GM13976 (cell line): ENCODE measurements at places on chromosomes 13 and 19.

- DNase-seq: no peak
Measured at GRCh38 chr19:32347573-32347972, 2.2 kb downstream of the ZNF507 start.

DNA sequence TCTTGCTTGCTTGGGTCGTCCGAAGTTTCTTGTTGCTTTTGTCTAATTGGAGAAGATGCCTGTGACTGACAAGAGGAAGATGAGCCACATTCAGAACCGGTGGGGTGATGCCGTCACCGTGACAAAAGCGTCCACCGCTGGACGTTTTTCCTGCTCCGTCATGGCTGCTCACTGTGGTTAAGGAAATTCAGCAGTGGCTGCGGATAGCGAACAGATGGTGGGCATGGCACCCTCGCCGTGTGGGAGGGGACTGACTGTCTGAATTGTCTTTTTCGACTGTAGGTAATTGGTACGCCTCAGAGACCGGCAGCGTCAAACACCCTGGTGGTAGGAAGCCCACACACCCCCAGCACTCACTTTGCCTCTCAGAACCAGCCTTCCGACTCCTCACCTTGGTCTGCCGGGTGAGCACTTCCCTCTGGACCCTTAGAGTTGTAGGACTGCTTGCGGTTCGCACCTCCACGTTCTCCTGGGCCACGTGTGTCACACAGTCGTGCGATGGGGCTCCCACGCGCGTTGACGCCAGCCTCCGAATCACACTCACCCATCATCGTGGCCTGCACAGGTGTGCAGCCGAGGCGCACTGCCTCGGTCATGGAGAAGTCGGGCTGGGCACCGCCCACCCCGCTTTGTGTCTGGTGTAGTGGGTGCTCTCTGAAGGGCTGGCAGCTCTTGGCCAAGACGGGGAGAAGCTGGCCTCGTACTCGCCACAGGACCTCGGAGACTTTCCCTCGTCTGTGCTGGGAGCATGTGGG lies 26.5 kb downstream of the ATP4B start:
- DNase-seq: no peak

DNA sequence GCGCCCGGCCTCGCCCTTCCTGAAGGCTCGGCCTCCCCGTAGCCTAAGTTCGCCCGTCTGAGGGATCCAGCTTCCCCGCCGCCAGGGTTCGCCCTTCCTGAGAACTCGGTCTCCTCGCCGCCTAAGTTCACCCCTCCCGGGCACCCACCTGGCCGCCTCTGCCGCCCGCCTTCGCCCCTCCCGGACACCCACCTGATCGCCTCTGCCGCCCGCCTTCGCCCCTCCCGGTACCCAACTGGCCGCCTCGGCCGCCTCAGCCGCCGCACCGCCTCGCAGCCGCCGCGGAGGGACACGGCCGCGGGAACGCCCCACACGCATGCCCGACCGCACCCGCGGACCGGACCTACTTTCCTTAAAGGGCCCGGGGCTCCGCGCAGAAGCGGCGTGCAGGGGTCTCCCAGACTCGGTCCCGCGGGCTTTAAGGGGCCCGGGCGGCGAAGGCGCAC lies at the start of gene MOB3A:
Gene MOB3A, minus strand, starts transcription at position 293 of the 446 bp plus-strand sequence. CDS start 17,766 bp downstream, outside the sequence.
- no peak for DNase-seq

- peak; percentile 98 for DNase-seq
Measured at GRCh38 chr19:18279516-18280246, 1.7 kb downstream of the JUND start.

- no peak for DNase-seq
Measured at GRCh38 chr13:99051768-99052455, 74.0 kb upstream of the DOCK9 start.

DNA sequence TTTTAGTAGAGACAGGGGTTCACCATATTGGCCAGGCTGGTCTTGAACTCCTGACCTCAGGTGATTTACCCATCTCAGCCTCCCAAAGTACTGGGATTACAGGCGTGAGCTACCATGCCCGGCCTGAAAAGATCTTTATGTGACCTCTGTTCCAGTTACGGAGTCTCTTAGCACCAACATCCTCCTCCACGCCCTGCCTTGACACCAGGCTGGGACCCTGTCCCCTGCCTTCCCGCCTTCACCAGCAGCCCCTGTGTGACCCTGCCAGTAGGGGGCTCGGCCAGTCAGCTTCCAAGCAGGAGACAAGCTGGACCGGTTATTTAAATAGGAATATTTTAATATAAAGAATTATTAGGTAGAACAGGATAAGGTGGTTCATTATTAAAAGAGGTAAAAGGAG lies 54.2 kb downstream of the GPR12 start:
- no peak for DNase-seq

GRCh38 chr19:29530540-29531457 lies 5.0 kb downstream of the VSTM2B start:
- no peak for DNase-seq

- no peak for DNase-seq
Measured at GRCh38 chr19:29285187-29285687, 72.3 kb upstream of the UQCRFS1 start.

GRCh38 chr13:46405457-46405856 lies 18.4 kb upstream of the RUBCNL start:
- DNase-seq: no peak

DNA sequence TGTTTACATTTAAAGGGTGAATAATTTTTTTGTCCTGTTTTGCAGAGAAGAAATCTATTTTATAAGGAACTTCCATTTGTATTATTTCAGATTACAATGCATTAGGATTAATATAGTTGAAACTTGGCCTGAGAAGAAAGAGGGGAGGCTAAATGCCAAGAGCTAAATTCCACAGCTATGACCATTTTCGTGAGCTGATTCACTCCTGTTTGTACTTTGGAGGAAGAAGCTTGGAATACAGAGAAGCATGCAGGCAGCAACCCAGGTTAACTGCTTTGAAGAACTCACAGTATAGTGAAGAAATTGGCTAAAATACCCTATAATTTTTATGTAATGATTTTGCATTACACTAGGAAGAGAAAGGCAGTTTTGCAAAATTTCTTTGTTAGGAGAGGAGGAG lies 309.4 kb upstream of the KLF12 start:
- no peak for DNase-seq

- no peak for DNase-seq
Measured at GRCh38 chr13:36356058-36356457, 9.9 kb upstream of the SPART start.

GRCh38 chr13:24882665-24883064 lies 118.7 kb downstream of the RNF17 start:
- DNase-seq: no peak

- no peak for DNase-seq
Measured at GRCh38 chr13:50474088-50474662, 369.3 kb downstream of the DLEU7 start.

DNA sequence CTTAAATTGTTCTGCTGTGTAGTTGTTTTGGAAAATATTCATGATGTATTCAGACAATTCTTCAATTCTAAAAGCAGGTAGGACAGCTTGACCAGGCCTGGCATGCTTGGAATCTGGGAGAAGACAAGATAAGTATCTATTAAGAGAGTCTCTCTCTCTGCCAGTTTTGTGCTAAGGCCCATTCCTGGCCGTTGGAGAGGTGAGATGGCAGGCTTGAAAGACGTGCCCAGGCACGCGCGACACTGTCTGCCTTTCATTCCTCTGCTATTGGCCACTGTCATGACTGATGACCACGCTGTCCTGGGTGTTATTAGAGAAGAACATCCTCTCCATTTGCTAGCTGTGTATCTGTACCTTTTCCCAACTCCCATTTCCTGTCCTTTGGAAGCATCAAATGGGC lies 90.3 kb downstream of the LHFPL6 start:
- DNase-seq: no peak

DNA sequence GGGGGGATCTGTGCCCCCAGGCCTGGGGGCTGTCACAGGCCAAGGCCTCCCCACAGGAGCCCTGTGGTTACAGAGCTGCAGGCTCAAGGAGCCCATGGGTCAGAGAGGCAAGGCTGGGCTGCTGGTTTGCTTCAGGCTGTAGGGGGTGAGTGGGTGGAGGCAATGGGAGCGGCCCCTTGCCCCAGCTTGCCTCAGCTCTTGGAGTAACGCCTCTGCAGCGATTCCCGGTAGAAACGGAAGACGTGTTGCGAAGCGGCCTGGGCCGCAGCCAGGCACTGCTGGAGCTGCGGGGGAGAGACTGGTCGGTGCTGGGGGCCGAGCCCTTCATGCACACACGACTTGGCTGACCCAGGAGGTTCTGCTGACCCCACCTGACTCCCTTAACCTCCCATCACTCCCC lies 10.1 kb downstream of the TMEM91 start:
- no peak for DNase-seq

- no peak for DNase-seq
Measured at GRCh38 chr19:18770663-18771327, 20.3 kb downstream of the COMP start.

DNA sequence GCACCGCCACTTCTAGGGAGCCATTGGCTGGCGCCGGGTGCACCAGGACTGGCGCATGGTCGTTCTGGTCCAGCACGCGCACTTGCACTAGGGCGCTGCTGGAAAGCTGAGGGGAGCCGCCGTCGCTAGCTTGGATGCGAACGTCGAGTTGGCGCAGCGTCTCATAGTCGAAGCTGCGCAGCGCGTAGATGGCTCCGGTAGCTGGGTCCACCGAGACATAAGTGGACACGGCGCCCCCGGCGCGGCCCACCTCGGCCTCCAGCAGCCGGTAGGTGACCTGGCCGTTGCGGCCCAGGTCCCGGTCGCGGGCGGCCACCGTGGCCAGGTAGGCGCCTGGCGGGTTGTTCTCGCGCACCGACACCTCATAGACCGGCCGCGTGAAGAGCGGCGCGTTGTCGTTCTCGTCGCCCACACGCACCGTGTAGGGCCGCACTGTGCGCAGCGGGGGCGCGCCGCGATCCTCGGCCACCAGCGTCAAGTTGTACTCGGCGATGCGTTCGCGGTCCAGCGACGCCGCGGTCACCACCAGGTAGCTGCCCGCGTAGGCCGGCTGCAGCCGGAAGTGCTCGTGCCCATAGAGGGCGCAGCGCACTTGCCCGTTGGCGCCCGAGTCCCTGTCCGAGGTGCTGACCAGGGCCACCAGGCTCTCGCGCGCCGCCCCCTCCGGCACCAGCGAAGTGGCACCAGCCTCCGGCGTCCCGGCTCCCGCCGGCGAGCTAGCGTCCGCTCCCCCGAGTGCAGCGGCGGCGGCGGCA lies 1.7 kb downstream of the PCDH8 start:
- peak; percentile 44 for DNase-seq

- DNase-seq: peak; percentile 92
Measured at GRCh38 chr19:6459262-6460098, at the start of gene SLC25A23. SLC25A23 (minus strand) TSS chr19:6459792; CDS start chr19:6459628, 164 bp downstream.

GRCh38 chr19:11145536-11145924 lies 10.1 kb downstream of the SPC24 start:
- DNase-seq: no peak

DNA sequence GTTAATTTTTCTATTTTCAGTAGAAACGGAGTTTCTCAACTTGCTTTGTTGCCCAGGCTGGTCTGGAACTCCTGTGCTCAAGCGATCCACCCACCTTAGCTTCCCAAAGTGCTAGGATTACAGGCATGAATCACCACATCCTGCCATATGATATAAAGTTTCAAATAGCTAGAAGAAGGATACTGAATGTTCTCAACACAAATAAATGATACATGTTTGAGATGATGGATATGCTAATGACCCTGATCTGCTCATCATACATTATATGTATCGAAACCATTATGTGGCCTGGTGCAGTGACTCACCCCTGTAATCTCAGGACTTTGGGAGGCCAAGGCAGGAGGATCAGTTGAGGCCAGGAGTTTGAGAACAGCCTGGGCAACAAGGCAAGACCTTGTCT lies 11.5 kb downstream of the CIB3 start:
- no peak for DNase-seq

DNA sequence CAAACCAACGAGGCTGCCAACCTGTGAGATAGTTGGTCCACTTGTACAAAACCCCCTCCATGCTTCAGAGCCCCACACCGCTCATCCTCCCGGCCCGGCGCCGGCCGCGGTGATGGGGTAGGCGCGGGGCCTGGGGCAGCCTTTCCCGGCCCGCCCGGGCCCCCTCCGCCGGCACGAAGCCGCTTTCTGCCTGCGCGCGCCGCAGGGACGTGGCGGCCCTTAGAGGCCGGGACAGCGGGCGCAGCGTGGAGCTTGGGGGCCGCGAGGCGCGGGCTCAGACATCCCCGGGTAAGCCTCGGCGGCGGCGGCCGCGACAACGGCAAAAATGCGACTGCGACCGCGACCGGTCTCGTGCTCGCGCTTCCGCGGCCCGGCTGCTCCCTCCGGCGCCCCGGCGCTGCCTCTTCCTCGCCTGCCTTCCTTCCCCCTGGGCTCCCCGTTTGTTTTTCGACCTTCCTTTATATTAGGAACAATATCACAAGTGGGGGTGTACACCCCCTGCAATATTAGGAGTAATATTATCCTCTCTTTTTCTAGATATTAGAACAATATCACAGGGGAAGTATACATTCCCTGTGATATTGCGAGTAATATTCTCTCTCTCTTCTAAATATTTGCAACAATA lies 53.9 kb upstream of the CEACAM21 start:
- DNase-seq: peak; percentile 46

GRCh38 chr13:74883834-74884233 lies 598.1 kb downstream of the TBC1D4 start:
- no peak for DNase-seq

DNA sequence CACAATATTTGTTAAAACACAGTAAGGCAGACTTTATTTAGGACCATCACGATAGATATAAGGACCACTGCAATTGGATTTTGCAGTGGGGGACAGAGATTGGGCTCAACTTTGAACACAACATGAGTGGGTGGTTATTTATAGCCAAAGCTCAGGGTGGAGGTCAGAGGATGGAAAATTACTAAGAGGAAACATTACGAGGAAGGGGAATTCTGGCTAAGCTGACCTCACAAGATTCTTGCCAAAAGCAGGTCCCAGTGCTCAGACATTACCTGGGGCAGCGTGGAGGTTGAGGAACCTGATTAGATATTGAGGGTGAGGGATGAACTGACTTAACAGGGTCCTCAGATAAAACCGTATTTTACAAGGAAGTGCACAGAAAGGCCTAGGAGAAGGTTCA lies 88.9 kb upstream of the NBEA start:
- DNase-seq: no peak

DNA sequence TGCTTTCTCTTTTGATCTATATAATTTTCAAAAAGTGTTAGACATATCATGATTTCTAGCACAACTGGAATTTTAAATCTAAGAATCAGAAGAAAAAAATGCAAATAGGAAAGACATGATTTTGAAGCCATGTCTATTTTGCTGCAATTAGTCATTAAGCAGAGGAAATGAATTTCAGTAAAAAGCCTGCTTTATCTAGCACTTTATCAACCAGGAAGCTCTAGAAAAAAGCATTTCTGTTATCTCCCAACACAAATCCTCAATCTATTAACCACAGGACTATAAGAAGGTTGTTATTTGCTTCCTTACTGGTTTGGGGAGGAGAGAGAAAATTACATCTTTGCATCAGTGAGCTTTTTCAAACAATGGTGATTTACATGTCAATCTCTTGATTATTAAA lies 716.7 kb downstream of the DIAPH3 start:
- DNase-seq: no peak

- DNase-seq: no peak
Measured at GRCh38 chr13:36261976-36262375, 35.6 kb downstream of the CCDC169 start.

DNA sequence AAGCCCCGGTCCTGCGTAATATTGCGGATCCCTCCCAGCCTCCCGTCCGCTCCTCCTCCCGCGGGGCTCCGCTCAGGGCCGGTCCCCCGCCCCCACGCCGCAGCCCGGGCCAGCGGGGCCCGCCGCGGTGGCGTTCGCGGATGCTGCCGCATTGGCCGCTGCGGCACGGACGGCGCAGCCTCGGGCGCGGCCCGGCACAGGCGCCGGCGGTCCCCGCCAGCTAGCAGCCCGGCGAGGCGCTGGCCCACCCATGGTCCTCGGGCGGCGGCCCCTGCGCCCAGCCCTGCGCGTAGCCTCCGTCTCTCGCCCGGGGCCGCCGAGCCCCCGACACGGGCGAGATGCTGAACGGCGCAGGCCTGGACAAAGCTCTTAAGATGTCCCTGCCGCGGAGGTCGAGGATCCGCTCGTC lies at the start of gene ATP8A2:
Gene ATP8A2, plus strand, starts transcription at position 100 of the 409 bp plus-strand sequence. Its CDS starts 239 bp downstream, at position 339.
- DNase-seq: peak; percentile 45
